Anterior cingulate cortex (tissue), 58 donors: ENCODE measurements at places on chromosomes 5 and 9.
A peak's percentile ranks its signal among the peaks of the same experiment; 100 is the strongest.

- DNase-seq = peak; percentile 5
Measured at GRCh38 chr5:158485047-158485446, 614.7 kb downstream of the EBF1 start.

GRCh38 chr9:108244686-108245085 lies 611.1 kb downstream of the ACTL7B start:
- no peak for DNase-seq

DNA sequence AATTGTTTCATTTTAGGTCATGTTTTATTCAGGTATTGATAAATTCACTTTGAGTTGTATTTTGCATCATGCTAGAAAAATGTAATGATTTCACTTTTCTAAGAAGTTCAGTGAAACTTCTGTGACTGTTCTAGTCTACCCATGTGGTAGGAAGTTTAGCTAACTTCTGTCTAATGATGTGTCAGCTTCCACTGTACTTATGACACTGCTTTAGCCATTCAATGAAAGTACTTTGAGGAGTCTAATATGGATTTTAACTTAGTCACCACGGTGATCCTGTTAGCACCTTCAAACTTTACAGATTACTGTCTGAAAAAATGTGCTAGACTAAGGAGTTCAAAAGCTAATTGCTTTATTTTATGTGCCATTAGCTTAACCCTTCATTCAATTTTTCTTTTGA lies 1510.5 kb upstream of the CDH9 start:
- DNase-seq = no peak

DNA sequence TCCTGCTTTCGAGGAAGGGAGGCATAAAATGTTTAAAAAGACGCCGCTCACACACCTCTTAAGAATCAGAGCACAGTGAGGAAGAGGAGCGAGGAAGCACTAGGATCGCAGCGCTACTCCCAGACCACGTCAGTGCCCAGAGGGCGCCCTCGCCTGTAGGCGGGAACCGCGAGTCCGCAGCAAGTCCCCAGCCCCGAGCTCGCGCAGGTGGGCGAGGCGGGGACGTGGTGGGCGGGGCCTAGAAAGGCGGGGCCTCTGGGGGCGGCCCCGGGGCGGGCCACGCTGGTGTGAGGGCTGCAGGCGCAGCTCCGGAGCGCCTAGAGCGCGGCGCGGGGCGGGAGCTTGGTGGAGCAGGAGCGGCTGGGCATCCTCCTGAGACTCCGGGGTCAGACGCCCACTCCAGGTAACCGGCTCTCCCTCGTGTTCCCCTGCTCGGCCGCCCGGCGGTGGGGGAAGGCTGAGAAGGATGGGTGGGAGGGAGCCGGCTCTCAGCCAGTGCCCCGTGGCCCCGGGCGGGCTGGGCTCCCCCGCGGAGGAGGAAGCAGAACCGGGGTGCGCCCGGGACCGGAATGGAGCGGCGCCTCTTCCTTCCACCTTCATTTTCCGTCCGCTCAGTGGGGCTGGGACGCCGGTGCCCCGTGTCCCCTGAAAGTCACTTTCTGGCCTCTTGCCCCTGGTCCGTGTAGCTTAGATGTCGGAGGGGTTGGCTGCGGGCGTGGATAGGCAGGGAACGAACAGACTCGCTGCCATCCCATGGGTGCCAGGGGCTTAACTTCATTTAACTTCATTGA lies at the start of gene GCNT1:
Gene GCNT1, plus strand, starts transcription at position 280 of the 791 bp plus-strand sequence. CDS start 43,200 bp downstream, outside the sequence.
- peak; percentile 50 for DNase-seq

DNA sequence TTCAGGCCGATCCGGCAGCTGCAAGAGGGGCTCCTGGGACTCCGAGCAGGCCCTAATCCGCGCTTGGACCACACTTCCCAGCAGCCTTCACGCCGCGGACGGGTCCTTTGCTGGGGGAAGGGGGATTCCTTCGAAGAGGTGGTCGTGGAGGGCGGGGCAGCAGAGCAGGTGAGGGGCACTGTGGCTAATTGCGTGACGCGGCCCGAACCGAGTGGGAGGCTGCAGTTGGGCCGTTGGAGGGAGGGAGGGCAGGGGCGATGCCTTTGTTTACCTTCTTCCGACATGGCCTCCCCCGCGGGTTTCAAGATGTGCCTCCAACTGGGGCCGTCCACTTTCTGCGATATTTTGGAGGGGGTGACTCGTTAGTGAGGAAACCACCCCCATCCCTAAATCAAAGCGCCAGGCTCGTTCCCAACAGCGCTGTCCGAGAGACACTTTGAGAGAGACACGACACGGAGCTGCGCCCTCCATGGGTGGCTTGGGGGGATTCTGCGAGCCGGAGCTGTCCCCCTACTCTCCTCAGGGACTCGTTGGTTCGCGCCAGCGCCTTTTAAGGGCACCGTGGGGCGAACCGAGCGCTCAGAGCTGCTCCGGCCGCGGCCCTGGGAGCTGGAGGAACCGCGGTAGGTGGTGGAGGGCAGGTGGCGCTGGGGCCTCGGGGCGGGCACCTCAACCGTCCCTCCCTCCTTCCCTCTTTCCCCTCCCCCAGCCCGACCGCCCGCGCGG lies at the start of gene FAM53C:
Gene FAM53C, plus strand, starts transcription at position 582 of the 726 bp plus-strand sequence. CDS start 3,070 bp downstream, outside the sequence.
- DNase-seq = peak; percentile 85

DNA sequence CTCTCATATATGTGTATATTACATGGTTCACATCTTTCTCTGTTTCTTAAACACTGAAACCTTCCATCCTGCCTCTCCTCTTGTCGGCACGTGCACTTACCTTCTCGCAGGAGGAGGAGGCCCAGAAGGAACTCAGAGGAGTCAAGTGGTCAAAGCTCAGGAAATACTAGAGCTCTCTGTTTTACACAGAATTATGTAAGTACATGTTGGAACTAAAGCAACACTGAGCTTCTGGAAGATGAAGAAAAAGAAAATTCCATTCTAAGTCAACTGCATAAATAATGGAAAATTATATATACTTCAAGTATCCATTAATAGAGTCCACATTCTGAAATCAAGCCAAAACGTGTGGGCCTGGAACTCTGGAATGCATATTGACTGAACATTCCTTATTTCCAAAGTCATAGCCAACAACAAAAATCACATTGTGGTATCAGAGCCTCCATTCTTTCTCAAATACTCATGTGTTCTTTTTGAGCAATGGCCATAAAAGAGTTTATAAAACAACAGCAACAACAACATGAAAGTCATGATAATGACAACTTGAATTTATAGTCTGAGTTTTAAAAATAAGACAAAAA lies 121.5 kb upstream of the RAI14 start:
- no peak for DNase-seq

- no peak for DNase-seq
Measured at GRCh38 chr9:106286249-106286648, 576.7 kb upstream of the ZNF462 start.
